NB4 (cell line): ENCODE measurements at places on chromosomes 16 and 17.

GRCh38 chr16:48067388-48067787 is 88.4 kb downstream of the ABCC12 start:
- no peak for DNase-seq

- peak; percentile 42 for DNase-seq
Observed at GRCh38 chr17:7729816-7730215, 12.3 kb downstream of the DNAH2 start.

GRCh38 chr16:11452298-11452697 is 107.0 kb downstream of the RMI2 start:
- no peak for DNase-seq

DNA sequence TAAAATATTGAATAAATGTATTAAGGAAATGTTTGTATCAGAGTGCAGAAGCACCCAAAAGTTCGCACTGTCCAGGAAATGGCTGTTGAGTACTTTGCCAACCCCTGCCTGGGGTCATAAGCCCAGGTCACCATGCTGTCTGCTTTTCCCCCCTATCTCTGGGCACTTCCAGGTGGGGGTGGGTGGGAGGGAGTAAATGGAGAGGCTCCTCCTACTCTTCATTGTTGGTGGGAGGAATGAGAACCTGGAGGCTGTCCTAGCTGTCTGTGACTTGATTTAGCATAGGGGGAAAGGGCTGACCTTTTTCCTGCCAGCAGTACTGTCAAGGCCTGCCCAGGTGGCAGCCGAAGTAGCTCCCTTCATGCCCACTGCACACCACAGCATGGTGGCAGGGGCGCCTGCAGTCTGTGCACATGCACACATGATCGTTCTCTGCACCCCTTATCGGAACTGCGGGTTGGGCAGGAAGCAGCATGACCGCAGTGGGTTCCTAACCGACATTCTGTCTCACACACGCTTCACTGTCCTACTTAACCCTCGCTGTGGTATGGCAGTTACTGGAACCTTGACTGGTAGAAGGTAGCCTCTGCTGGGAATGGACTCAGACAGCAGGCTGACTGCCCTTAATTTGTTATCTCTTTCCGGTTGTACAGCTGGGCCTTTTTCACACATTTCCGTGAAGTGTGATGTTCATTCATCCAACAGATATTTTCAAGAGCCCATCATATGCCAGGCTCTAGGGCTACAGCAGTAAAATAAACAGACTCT is 41.5 kb downstream of the LDHD start:
- DNase-seq = peak; percentile 99

DNA sequence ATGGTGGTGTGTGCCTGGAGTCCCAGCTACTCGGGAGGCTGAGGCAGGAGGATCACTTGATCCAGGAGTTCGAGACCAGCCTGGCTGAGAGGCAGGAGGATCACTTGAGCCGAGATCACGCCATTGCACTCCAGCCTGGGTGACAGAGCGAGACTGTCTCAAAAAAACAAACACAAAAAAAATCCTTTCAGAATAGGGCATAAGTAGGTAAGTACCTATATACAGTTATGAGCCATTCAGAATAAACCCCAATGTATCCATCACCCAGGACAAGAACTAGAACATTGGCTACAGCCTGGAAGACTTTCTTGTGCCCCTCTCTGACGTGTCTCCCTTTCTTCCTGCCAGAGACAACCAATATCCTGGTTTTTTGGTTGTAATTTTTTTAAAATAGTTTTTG is 54.3 kb downstream of the CYB5B start:
- DNase-seq = no peak

- DNase-seq = no peak
Observed at GRCh38 chr16:30797670-30798309, 10.8 kb upstream of the ZNF629 start.

- no peak for DNase-seq
Observed at GRCh38 chr16:88722784-88723506, 16.6 kb downstream of the CTU2 start.
